CD8-positive, alpha-beta T cell (primary cell): ENCODE measurements at places on chromosomes 13 and 19.

DNA sequence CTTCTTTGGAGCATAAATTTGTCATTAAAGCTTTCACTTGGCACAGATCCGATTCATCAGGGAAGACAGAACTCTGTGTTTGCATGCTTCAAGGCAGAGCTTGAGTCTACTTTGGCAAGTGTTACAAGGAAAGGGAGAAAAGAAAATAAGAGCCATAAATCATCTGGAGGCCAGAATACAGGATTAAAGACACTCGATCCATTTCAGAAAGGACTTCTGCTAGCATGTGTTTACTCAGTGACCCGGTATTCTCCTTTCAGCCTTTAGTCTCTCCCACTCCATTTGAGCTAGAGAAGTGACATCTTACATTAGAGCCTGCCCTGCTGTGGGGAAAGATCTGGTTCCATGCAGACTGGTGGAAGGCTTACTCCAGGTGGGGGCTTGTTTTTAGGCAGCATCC, 306.4 kb downstream of the KLF5 start:
- DNase-seq: no peak

DNA sequence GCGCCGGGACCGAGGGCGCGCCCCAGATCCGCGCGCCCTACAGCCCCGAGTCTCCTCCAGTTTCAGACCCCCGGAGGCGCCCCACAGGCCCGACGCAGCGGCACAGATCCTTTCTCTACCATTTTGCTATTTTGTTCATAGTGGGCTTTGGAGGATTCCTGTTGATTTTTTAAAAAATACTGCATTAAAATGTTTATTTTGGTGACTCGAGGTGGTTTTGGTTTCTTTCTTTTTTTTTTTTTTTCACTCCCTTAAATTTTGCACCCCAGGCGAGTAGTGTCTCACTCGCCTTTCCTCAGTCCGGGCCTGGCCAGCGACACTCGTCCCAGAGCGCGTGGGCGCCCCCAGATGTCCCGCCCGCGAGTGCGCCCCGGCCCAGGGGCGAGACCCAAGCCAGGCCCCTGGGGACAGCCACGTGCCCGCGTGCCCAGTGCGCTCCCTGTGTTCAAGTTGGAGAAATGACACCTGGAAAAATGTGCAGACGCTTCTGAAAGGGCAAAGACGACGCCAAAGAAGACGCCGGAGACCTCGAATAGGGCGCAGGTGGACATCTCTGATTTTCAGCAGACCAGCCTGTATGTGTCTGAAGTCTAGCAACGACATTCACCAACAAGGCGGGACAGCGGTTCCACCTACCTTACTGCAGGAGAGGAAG, 471 bp upstream of the INSR start:
- no peak for DNase-seq

- no peak for DNase-seq
Measured at GRCh38 chr13:48542138-48542537, 9.3 kb upstream of the RCBTB2 start.

- no peak for DNase-seq
Measured at GRCh38 chr13:103004661-103005345, 61.4 kb downstream of the SLC10A2 start.

DNA sequence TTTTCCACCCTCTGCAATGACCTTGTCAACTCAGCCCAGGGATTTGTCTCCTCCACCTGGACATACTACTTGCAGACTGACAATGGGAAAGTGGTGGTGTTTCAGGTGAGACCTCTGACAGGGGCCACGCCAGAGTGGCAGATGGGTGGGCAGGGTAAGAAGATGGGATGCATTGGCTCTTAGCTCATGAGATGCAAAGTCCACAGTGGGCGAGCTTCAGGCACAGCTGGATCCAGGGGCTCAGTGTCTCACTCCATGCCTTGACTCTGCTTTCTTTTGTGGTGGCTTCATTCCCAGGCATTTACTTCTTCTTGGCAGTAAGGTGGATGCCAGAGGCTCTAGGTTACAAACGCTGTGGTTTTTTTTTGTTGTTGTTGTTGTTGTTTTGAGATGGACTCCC, 3.4 kb downstream of the TMEM59L start:
- DNase-seq: no peak

- no peak for DNase-seq
Measured at GRCh38 chr19:28427376-28428083, 785.4 kb downstream of the UQCRFS1 start.

- DNase-seq: peak; percentile 72
Measured at GRCh38 chr19:19602136-19602712, 16.3 kb downstream of the PBX4 start.

- no peak for DNase-seq
Measured at GRCh38 chr19:40717880-40718773, 1.2 kb downstream of the ITPKC start.

GRCh38 chr19:17206736-17207581, 8.2 kb upstream of the USE1 start:
- no peak for DNase-seq

GRCh38 chr13:46575301-46575771, 22.4 kb downstream of the LRCH1 start:
- DNase-seq: no peak

- DNase-seq: no peak
Measured at GRCh38 chr19:47512183-47512947, 2.5 kb downstream of the NAPA start.

GRCh38 chr19:14053032-14053431, 8.8 kb downstream of the PALM3 start:
- no peak for DNase-seq

GRCh38 chr13:87235621-87236020, 435.6 kb upstream of the SLITRK5 start:
- DNase-seq: no peak

DNA sequence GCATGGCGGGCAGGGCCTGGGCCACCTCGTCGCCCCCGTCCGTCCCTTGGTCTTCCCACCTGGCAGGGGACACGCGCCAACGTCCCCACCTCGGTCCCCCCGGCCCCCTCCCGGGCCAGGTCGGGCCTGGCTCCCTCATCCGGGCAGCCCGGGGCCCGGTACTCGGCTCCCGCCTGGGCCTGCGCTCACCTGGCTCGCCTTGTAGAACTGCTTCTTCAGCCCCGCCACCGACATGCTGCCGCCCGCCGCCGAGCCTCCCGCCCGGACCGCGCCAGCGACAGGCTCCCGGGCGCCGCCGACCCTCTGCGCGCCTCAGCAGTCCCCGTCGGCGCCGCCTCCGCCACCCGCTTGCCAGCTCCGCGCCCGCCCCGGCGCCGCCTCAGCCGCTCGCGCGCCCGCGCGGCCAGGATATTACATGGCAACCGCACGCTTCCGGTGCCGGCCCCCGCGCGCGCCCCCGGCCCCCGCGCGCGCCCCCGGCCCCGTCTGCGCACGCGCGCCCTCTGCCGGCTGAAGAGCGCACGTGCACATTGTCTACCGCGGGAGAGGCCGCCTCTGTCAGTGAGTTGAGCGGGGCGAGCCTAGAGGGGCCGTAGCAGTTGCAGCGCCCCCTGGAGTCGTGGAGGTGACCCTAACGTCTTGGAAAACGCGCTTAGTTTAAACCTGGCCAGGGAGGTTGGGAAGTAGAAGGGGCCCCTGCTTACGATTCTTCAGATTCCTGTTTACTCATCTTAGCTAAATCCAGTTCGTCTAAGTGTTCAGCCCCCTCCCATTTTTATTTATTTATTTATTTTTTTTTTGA, at the start of gene SH3GL1:
SH3GL1 (minus strand) TSS at position 413 of the 802 bp plus-strand sequence; CDS start at position 234, 179 bp downstream.
- DNase-seq: peak; percentile 96

DNA sequence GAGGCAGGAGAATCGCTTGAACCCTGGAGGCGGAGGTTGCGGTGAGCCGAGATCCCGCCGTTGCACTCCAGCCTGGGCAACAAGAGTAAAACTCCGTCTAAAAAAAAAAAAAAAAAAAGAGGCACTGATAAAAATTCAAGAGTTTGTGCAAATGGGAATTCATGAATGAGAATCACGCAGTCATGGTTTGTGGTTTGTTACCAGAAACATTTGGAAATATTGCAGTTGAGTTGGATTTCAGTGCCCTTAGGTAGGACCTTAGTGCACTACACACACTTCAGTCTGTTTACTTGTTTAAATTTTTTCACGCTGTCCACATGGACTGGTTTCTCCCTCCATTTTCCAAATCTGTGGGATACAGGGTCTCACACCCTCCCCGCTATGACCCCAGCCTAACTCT, 28.4 kb downstream of the ZNF844 start:
- DNase-seq: no peak

GRCh38 chr19:20964798-20965197, 41.7 kb downstream of the ZNF85 start:
- DNase-seq: no peak

DNA sequence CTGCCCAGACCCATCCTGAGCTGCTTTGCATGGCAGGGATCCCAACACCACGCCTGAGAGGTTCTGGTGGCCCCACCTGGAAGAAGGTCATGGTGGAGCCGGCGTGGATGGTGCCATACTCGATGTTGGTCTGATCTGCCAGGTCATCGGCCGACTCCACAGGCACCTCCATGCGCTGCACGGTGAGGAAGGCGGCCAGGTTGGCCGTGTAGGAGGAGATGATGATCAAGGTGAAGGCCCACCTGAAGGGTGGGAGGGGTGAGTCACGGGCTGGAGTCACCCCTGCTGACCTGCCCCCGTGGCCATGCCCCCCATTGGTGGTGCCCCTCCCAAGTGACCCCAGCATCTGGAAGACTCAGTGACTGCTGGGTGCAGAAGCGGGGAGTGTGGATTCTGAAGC, 12.5 kb upstream of the ATP1A3 start:
- DNase-seq: no peak

GRCh38 chr13:112859817-112860190, 109.2 kb upstream of the MCF2L start:
- no peak for DNase-seq

- DNase-seq: no peak
Measured at GRCh38 chr19:12784871-12785430, 6.3 kb upstream of the JUNB start.

GRCh38 chr19:41649827-41650226, 23.0 kb upstream of the CEACAM4 start:
- no peak for DNase-seq

DNA sequence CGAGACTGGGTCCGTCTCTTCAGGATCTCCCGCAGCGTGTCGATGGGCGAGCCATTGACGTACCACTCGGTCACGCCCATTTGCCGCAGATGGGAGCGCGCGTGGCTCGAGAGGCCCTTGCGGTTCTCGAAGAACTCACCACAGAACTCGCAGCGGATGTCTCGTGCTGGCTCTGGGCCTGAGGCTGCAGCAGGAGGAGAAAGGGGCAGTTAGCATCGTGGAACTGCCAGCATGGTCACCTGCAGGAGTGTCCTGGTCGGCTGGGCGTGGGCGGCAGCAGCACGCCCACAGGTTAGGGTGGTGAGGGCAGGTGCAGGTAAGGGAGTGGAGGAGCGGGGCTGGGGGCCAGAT, 8.5 kb upstream of the AKAP8L start:
- no peak for DNase-seq

DNA sequence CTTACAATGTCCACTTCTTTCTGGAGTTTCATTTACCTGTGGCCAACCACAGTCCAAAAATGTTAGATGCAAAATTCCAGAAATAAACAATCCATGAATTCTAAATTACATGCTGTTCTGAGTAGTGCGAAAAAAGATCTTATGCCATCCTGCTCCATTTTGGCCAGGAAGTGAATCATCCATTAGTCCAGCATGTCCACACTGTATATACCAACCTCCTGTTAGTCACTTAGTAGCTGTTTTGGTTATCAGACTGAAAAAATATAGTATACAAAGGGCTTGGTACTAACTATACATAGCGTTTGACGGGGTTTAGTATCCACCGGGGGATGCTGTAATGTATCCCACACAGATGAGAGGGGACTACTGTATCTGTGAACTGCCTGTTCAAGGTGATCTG, 618.0 kb upstream of the ARGLU1 start:
- no peak for DNase-seq

GRCh38 chr13:48602296-48603016, 51.3 kb upstream of the CYSLTR2 start:
- DNase-seq: no peak

DNA sequence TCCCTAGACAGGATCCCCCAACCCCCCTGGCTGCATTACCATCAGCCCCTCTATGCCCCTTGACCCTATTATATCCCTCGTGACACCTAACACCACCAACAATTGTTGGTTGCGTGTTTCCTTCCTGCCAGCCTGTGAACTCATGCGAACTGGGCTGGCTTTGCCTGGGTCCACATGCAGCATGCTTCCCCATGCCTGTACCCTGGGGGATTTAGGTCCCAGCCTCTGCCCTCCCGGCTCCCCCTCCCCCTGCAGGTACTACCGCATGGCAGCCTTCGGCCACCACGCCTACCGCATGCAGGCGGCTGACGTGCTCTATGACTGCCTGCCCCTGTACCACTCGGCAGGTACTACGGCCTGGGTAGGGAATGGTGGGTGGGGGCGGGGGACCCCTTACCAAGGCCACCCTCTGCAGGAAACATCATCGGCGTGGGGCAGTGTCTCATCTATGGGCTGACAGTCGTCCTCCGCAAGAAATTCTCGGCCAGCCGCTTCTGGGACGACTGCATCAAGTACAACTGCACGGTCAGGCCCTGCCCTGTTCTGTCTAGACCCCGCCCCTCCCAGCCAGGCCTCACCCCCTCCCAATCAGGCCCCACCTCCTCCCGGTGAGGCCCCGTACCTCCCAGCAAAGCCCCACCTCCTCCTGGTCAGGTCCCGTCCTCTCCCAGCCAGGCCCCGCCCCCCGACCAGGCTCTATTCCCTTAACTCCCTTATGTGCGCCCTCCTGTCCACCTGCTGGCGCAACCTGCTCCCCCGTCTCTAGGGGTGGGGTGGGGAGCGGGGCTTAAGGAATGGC, 18.5 kb downstream of the SLC27A1 start:
- peak; percentile 71 for DNase-seq

GRCh38 chr13:44989941-44990340, 603 bp downstream of the GPALPP1 start:
- DNase-seq: peak; percentile 12

- DNase-seq: no peak
Measured at GRCh38 chr13:89883893-89884448, 1463.5 kb upstream of the MIR17HG start.

DNA sequence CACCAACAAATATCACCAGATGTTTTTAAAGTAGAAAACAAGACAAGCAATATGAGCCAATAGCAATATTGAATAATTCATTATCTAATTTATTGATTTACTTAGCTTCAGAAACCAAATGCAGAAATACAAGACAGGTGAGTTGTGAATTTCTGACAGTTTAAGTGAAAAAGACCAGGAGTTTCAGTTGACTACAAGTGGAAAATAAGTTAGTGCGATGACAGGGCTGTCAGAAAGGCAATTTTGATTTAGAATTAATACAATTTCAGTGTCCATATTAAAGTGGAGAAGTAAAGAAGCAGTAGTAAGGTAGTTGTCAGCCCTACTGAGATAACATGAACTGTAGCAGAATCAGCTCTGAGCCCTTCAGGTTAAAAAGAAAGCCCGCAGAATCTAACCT, 1066.7 kb upstream of the ATXN8OS start:
- DNase-seq: no peak

- no peak for DNase-seq
Measured at GRCh38 chr19:41813911-41814310, 17.5 kb downstream of the CEACAM3 start.

DNA sequence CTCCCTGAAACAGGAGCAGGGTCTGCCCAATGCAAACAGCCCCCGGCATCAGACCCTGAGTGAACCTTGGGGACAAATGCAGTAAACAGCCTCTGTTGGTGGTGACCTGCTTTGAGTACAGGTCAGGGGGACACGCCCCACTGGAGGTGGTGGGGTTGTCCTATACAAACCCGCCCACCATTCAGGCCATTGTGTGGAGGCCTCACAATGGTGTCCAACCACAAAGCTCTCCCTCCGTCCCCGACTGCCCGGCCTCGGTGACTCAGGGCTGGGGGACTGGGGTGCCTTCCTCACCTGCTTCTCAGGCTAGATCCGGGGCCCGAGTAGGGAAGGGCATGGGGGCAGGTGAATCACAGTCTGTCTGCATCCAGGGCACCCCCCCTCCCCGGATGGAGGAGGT, 1.5 kb downstream of the MUC16 start:
- DNase-seq: no peak

- DNase-seq: no peak
Measured at GRCh38 chr13:71773531-71773930, 93.5 kb downstream of the DACH1 start.
